ENCODE measurements at places on chromosomes 4 and X.

GRCh38 chr4:129350834-129351721 is 255.1 kb downstream of the C4orf33 start:
- DNase-seq: no peak

- DNase-seq: no peak
Observed at GRCh38 chrX:137916090-137916746, 350.3 kb downstream of the ZIC3 start.

- DNase-seq: no peak
Observed at GRCh38 chr4:3344596-3344995, 51.8 kb downstream of the RGS12 start.

DNA sequence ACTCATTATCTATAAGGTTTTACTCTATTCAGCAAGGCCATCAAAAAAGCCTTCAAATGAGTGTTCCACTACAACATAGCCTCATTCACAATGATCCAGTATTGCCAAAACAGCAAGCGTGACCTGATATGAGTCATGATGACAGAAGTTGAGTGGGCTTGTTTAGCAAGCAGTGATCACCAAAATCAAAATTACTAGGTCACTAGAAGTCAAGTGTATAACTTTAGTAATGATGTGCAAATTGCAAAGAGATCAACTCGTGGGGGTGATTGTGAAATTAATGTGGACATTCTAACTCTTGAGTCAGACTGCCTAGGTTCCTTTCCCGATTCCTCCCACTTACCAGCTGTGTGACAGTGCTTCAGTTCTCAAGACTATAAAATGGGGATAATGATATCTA is 124.5 kb downstream of the CHM start:
- no peak for DNase-seq

DNA sequence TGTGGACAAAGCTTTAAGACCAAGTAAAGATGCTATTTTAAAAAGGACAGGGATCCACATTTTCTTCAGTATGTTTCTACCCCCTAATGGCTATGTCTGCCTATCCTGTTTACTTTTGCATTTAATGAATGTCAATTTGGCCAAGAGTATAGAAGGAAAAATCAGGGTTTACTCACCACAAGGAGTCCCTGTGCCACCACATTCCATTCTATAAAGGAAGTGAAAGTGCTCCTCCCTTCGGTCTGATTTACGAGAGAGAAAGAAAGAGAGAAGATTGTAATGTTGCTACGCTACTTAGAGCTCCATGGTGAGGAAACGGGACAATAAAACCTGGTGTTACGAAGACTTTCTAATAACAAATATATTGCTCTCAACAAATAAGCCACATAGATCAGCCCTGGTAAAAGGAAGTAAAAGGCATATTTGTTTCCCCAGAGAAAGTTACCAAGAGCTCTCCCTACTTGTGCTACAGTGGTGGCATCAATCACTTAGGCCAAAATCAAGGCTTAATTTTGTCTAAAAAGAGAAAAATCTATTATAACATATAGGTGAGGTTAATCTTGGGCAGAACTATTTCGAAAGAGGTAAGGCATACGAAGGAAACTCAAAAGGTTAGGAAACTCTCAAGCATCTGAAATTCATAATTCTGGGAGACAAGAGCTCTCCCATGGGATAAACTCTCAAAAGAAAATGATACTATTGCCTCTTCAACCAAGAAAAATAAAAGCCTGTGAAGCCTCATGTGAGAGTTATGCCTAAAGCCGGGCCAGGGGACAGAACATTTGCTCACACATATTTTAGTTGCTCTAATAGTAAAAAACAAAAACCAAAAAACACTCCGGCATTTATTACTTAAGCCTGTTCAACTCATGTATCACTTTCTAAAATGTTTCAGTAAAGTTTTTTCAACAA is 29.5 kb downstream of the TAPT1 start:
- DNase-seq: no peak

DNA sequence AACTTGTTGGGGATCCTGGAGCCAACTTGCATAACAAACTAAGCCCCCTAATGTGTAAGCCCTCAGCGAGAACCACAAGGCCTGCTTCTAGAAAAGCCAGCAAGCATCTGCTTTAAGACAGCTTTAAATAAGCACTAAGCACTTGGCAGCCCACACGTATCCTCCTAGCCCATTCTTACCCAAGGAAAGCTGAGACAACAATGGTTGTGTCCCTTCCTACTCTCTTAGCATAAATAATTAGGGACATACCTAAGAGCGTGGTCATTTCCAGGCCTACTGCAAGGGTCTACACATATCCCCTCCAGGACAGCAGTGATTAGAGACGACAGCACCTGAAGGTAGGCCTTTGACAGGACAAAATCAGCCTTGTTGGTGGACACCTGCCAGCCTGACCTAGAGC is 322.8 kb upstream of the PPARGC1A start:
- DNase-seq: no peak

- no peak for DNase-seq
Observed at GRCh38 chrX:84467898-84468297, 34.4 kb downstream of the HDX start.

- no peak for DNase-seq
Observed at GRCh38 chr4:27666943-27667342, 806.3 kb downstream of the STIM2 start.

DNA sequence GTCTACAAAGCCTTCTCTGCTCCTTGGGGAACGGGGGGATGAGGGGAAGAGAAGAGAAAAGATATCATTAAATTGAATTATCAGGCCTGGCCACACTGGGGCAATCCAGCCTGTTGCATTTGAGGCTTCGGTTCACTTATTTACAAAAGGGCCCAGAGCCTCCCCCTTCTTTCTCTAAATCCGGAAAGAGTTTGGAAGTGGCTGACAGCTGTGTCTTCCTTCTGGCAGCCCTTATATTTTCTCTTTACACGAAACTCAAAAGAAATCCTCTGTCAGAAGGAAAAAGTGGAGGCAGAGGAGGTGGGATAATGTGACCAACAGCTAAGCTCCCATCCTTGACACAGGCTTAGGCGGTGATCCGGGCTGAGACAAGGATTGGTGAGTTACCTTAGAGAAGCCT is 158.3 kb upstream of the TAPT1 start:
- no peak for DNase-seq

- no peak for DNase-seq
Observed at GRCh38 chr4:112099701-112100297, 45.5 kb upstream of the FAM241A start.

DNA sequence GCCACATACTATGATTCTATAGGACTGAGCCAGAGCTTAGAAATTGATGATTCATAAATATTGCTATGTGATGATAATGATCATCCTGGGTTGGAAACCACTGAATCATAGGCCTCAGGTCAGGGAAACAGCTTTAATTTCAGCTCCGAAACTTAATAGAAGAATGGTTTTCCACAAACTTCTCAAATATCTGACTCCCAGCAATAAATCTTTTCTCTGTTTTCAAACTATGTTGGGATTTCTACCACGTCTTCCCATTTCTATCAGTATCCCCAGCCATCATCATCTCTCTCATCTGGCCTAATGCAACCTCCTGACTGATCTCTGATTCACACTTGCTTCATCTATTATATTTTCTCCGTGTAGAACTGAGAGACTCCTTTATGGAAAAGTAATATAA is 521.8 kb upstream of the AGA start:
- no peak for DNase-seq

- no peak for DNase-seq
Observed at GRCh38 chr4:106494066-106494465, 125.5 kb upstream of the GIMD1 start.

DNA sequence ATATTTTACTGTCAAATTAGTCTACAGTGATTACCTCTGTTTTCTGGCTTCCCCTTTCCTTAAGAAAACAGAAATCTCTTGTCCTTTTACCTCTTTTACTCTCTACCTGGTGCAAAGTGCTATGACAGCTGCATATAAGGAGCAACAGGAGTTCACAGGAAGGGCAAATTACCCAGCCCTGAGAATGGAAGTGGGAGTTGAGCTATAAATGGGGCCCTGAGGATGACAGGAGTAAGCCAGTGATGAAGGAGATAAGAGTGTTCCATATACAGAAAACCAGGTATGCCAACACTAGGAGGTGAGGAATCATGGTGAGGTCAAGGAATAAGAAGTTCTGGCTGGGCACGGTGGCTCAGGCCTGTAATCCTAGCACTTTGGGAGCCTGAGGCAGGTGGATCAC is 4.5 kb upstream of the HSD17B13 start:
- no peak for DNase-seq

- no peak for DNase-seq
Observed at GRCh38 chr4:55768291-55768690, 51.3 kb upstream of the EXOC1L start.

- no peak for DNase-seq
Observed at GRCh38 chr4:170003071-170004070, 22.8 kb downstream of the MFAP3L start.

GRCh38 chr4:129232589-129233337 is 136.8 kb downstream of the C4orf33 start:
- DNase-seq: no peak

- DNase-seq: no peak
Observed at GRCh38 chr4:158259955-158260575, 49.8 kb downstream of the TMEM144 start.

DNA sequence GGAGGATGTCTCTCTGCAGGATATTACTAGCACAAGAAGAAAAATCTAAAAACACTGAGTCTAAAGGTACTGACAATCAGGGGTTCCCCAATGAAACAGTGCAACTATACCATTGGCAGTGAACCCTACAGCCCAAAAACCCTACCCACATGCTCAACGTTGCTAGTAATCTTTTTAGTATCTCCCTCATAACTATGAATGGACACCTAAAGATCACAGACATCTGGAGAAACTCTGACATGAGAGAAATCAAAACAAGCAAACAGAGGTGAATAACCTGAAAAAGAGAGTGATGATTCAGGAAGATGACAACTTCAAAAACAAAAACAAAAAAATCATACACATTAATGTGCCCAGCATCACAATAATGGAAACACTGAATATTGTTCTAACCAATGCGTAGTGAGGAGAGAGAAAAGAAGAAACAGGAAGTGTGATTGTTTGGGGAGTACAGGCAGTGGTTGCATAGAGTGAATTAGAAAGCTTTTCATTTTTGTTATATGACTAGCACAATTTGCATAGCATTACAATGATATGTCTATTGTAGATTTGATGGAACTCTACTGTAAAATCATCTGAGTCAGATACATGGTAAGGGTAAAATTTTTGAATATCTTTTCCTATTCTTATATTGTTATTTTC is 78.9 kb upstream of the FMR1 start:
- DNase-seq: no peak

DNA sequence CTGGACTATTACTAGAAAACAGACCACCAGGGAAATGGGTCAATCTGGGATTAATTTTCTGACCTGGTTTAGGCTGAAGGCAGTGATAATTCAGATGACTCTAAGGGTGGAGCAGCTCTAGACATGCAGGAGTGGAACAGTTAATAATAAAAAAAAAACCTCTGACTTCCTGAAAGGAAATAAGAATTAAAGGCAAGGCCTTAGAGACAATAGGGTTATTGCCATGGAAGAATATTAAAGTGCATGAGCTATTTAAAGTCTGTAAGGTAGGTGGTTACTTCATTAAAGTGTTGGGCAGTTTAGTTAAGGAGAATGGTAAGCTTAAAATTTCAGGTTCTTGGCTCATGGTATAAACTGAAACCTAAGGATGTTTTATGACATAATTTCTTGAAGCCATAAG is 14.6 kb upstream of the ADH5 start:
- no peak for DNase-seq

- DNase-seq: no peak
Observed at GRCh38 chr4:101710806-101711205, 79.7 kb upstream of the BANK1 start.

GRCh38 chr4:24840362-24840761 is 45.0 kb downstream of the SOD3 start:
- no peak for DNase-seq

DNA sequence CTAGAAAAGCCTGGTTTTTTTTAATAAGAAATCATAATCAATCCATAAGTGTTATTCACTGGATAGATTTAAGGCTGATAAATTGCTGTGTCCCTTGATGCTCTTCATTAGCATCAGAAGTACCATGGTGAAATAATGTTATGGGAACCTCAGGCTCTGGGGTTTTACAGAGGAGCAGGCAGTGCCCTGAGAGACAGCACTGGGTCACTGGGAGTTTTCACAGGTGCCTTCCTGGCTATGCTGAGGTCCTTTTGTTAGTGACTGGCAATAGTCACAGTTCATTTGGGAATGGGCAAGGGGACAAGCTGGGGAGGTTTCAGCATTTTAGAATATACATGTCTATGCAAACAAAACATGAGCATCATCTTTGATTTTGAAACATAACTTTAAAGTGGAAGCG is 38.6 kb downstream of the ANK2 start:
- DNase-seq: no peak

DNA sequence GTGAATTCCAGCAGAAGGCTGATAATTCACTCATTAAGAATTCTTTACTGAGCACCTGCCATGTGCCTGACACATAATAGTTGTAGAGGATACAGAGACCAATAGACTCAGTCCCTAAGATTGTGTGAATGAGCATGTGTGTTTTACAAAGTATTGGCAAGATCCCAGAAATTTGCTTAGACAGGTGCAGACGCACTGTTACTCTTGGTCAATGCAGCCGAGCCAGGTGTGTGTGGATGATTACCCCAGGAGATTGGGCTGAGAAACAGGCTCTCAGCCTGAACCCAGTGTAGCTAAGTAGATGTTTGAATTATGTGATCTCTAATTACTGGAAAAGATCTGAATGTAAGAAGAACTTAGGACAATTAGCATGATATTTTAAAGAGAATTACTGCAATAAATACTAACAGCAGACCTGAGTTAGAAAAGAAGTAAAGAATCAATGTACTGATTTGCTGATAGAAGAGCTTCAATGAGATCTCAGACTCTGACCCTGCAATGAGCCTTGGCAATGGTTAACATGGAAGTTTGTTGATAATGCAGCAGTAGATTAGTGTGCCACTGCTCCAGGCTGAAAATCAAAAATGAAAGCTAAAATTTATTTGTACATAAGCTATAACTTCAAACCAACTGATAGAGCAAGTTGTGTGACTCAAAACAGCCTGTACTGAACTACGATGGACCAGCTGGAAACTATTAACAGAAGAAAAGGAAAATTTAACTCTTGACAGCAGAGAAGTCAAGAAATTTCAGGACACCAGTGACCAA is 32.2 kb upstream of the NDST4 start:
- no peak for DNase-seq

DNA sequence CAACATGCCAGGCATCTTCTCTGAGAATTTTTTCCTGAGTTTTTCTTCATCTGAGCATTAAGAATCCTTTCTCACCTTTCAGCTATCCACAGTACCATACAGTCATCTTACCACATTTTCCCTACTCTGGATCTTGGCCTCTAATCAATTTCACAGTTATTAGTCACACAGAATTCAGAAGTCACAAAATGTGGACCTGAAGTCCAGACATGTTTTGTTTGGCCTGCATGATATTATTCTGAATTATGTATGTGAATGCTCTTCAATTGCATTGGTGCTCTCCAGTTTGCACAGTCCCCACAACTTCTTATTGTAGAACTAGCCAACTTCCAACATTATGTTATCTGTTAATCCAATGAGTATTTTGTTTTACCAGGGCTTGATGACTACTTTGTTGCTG is 102.3 kb upstream of the GRIA3 start:
- DNase-seq: no peak

- no peak for DNase-seq
Observed at GRCh38 chrX:118862091-118862490, 38.5 kb downstream of the ZCCHC12 start.

Measured in activated effector memory CD4-positive, alpha-beta T cell treated with Interleukin-2 at 50 U/mL for 16 hours (primary cell).